Muscle of leg (tissue), 16 donors: ENCODE measurements at places on chromosomes 2 and 18. TPM values are rescaled to one million over a fixed set of nuclear protein-coding genes. Genes with fewer than 3 reads are reported as not detected.

DNA sequence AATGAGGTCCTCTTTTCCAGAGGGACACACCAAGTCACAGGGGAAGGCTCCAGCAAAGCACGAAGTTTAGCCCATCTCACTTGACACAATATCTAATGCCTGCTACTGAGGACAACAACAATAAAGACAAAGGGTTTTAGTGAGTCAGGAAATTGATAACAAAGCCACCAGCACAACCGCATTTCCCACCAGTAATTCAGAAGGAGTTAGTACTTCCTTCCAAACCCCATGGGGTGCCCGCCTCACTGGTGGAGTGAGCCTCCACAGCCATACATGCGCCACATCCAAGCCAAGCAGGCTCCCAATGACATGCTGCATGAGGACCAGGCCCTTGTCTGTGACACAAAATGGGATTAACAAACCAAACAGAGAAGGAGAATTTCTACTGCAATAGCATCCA lies 40.1 kb downstream of the MRPL35 start:
- no peak for DNase-seq

DNA sequence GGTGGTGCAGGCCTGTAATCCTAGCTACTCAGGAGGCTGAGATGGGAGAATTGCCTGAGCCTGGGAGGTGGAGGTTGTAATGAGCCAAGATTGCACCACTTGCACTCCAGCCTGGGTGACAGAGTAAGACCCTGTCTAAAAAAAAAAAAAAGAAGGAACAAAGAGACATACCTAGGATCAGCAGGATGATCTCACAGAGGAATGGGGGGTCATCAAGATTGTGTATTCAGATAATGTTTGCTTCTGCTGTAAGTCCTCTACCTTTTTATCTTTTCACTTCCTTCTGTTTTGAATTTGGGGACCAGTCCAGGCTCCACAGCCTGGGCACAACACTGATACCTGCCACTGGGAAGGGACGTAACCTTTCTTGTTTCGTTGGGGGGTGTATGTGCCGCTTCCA lies 53.2 kb downstream of the MAP4K4 start:
- DNase-seq = no peak

- DNase-seq = no peak
Observed at GRCh38 chr2:144484201-144484948, 35.5 kb downstream of the ZEB2 start.

DNA sequence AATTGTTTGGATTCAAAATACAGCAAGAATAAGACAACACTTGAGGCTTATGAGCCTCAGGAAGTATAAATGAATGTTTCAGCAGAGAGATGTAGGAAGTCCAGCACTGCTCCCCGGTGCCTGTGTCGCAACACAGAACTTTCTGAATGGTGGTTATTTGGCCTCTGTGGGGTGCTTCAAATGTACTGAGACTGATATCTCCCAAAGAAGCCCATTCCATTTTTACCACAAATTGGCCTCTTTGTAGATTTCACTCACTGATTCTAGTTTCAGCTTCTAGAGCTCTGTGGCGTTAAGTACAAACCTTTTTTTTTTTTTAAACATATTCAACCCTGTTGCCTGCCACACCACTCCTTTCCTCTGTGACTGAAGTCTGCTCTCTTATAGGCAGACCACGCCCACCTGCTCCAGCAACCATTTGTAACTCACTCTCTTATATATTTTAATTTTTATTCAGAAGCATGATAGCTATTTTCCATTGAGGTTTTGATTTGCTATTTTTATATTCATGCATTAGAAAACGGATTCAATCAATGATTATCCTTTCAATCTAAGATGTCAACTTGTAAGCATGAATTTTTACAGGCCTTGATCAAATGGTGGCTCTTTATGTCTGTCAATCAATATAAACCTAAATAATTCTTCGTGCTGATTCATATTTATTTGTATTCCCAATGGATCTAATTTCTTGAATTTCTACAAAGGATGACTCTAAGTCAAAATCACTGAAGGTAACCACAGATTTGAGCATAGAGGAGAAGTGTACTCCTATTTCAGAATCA lies 277.1 kb upstream of the CCDC68 start:
- DNase-seq = peak; percentile 47

COL5A2 gene
- total RNA-seq = 787 TPM

- no peak for DNase-seq
Observed at GRCh38 chr2:72274380-72274797, 126.7 kb upstream of the CYP26B1 start.

DNA sequence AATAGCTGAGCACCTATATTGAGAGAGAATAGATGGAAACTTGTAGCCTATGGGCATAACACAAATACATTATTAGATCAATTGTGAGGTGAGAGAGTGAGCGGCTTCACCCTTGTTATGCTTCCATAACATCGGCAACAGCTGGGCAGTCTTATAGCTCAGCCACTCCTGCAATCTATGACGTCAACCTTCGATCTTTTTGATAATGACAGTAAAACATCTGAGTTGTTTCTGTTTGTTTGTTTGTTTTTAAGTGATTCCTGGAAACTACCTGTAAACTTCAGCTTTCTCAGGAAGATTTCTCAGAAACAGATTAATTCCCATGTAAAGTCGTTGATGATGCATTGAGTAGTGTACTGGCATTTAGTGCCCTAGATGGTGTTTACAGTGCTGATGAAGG lies 90.0 kb downstream of the DSEL start:
- no peak for DNase-seq

DNA sequence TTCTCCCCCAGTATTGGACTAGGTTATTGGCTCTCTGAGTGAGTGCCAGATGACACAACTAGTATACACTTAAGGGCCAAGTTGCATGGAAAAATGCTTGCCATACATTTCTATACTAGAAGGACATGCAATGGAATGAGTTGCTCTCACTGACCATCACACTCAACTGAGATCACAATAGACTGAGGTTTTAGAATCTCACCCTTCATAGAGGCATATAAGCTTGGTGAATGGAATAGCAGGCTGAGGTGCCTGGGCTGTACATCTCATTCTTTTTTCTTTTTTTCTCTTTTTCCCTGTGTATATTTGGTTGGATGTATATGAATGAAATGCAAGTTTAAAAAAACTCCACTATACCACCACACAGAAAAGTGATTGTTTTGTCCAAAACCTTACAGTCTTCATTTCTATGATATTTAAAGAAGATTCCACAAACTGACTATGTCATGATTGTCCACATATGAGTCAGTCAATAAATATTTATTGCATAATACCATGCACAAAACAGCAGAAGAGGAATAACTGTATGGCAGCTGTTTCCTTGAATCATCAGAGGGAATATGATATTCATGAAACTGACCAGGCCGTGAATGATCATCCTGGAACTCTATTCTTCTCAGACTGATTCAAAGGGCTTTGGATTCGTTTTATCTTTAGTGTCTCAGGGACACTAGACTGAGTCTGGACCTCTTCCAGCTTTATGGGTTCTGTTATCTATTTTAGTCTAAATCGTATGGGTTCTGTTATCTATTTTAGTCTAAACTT lies 122.6 kb upstream of the STK17B start:
- DNase-seq = peak; percentile 66

DNA sequence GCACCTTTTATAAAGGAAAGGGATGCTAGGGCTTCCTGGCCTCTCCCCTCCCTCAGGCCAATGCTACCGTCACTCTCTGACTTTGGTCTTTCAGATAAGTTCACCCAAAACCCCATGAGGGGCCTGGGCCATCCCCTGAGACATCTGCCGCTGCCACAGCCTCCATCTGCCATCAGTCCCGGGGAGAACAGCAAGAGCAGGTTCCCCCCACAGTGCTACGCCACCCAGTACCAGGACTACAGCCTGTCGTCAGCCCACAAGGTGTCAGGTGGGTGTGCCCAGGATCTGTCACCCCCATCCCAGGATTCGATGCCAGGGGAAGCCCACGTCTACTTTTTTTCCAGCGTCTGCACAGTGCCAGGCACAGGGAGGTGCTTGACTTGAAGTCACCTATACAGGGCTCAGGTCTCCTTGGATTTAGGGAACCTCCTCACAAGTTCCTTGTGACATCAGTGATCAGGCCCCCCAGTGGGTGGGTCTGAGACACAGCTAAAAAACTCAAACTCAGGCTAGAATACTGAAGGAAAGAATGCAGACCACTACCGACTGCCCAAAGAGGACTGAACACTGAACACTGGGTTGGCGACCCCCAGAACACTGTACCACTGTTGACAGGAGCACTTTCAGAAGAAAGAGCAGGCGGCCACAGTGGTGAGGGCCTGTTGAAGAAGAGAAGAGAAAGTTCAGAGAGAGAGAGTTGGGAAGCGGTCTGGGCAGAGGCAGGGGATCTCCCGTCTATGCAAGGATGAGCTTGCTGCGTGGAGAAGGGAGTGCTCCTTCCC lies 85.3 kb downstream of the EPAS1 start:
- DNase-seq = no peak

DNA sequence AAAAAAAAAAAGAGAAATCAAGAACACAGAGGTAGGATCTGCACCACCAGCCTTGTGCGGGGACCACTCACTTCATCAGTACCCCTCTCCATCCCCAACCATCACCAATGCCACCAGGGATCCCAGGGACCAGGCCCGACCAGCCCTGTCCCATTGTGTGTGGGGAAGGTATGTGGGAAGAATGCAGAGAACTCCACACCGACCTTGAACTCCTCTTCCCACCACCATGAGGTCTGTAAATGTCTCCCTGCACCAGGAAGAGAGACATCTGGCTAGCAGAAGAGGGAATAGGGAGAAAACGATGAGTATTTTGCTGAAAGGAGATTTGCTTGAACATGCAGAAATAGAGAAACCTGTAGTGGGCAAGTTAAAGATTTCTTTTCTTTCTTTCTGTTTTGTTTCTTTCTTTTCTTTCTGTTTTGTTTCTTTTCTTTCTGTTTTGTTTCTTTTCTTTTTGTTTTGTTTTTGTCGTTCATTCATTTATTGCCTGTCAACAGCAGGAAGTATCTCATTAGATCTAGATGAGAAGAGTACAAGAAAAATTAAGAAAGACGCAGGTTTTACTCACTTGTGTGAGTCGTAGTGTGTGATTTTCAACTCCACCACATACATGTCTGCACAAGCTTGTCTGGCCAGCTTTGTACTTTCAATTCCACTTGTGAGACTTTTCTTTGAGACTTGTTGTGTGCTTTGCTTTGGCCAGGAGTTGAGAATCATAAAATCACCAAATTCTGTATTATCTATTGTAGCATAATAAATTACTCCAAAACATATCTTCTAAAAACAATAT lies 179.8 kb upstream of the HAAO start:
- DNase-seq = no peak

DNA sequence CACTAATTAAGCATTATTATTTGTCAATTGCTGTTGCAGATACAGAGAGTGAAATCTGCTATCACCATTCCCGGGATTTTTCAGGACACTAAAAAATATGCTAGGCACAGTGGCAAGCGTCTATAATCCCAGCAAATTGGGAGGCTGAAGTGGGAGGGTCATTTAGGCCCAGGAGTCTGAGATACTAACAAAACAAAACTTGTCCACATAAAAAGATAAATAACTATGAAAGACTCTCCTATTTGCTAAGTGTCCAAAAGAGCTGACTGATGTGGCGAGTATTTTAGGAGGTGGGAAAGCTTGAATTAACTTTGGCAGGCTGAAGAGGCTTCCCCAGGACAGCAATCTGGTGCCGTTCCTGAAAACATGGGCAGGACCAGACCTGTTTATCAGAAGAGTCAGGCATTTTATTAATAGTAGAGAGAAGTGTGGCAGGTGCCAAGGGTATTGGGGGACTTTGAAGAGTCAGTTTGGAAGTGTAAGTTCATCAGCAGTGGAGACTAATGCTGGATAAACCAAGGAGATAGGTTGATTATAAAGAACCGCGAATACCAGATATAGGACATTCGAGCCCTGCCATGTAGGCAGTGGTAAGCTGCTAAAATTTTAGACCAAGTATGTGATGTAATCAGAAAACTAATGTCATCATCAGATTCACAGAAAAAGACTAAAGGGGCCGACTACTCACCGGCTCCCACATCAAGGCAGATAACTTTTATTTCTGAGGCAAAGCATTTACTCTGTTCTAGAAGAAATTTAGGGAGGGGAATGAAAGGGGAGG lies 201.8 kb downstream of the EPHA4 start:
- no peak for DNase-seq

- DNase-seq = no peak
Observed at GRCh38 chr2:215693193-215693998, 257.5 kb upstream of the FN1 start.

GRCh38 chr2:45879406-45879805 lies 227.9 kb downstream of the PRKCE start:
- DNase-seq = no peak

CTDSP1 gene
- 64.9 TPM for total RNA-seq

DNA sequence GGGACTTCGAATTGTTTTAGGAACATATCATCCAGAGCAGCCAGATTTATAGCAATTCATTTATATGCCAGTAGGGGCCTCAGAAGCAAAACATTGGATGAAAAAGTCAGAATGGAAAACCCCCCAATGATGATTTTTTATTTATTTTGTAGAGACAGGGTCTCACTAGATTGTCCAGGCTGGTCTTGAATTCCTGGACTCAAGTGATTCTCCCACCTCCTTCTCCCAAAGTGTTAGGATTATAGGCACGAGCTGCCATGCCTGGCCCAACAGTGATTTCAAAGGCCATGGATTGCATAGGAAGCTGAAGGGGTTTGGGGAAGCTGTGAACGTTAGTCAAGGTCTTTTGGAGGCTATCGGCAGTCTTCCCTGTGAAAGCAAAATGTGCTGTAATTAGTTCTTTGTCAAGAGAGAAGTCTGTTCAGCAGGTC lies 21.9 kb upstream of the MCFD2 start:
- no peak for DNase-seq

VPS4B gene
- 26.6 TPM for total RNA-seq

PIEZO2 gene
- 47.2 TPM for total RNA-seq

IL1R2 gene
- 0.18 TPM for total RNA-seq

GRCh38 chr2:74371421-74371820 lies 8.7 kb downstream of the DCTN1 start:
- DNase-seq = no peak

GRCh38 chr2:66494708-66495107 lies 59.8 kb downstream of the MEIS1 start:
- no peak for DNase-seq

DNA sequence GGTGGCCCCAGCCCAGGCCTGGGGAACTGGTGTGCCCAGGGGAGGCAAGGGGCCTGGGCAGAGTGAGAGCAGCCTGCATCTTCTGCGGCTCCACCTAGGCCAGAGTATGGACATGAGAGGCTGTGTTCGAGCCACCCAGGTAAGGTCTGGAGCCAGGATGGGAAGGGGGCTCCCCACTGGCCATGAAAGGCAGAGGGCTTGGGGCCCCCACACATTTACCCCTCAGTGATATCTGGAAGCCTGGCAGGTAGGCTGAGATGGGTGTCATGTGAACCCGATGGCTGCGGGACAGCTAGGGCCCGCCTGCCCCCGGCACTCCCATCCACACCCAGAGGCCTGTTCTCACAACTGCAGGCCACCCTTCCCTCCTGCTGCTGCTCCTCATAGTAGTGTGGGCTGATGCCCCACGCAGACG lies 13.2 kb downstream of the ADRA2B start:
- no peak for DNase-seq
